Activated gamma-delta T cell treated with Interleukin-2 at 50 U/mL for 16 hours (primary cell): ENCODE measurements at places on chromosomes 16 and 17.

GRCh38 chr17:74153821-74154430 is 49.6 kb upstream of the RPL38 start:
- no peak for DNase-seq

DNA sequence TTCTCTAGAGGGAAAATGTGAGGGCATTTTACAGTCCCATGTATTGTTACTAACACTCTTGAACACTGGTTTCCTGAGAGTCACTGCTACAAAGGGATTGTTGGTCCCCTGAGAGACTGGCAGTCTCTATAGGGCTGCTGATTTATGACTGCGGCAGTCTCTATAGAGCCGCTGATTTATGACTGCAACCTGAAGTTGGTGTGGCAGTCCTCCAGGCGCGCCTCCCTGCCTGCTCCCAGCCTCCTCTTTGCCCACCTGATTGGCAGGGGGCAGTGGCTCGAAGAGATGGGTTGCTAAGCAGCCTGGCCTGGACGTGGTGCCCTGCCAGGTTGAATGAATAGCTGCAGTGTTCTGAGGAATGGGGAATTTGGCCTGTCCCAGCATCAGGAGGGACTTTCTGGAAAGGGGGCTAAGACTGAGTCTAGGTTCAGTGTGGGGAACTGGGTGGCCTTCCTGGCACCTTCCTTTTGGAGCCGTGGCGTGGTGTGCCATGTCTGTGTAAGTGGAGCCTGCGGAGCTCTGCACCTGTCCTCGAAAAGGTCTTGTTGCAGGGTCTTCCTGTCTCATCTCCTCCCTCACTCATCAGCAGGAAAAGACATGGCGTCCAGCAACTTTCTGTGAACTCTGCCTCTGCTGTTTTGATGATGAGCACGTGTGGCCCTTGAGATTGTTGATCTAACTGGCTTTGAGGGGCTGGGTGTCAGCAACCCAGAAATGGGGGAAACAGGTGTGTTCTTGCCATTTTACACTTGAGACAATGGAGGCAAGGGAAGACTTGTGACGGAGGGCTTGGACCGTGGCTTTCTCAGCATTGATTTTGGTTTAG is 24.9 kb downstream of the SAP30BP start:
- no peak for DNase-seq

DNA sequence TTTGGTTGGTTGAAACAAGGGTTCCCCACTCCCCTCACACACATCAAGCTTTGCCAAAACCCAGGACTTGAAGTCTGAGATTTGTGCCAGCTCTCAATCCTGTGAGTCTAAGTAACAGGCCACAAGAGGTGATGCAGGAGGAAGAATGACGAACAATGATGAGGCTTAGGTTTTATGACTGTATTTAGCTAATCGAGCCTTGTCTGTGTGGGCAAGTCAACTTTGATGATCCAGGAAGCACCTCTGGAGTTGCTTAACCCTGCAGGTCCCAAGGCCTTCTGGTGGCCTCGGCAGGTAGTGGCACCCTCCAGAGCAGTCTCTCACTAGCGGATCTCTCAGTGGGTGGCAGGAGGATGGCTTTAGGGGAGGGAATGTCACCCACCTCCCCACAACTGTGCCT is 28.7 kb downstream of the CDK5RAP3 start:
- no peak for DNase-seq

GRCh38 chr16:1045993-1046911 is 26.3 kb upstream of the SSTR5 start:
- DNase-seq = no peak

- DNase-seq = no peak
These were observed 19.7 kb upstream of the C16orf82 start for GRCh38 chr16:27046958-27047518.

GRCh38 chr17:70563281-70563820 is 394.0 kb downstream of the KCNJ2 start:
- DNase-seq = no peak

GRCh38 chr17:13940858-13941665 is 128.2 kb upstream of the COX10 start:
- no peak for DNase-seq

- no peak for DNase-seq
These were observed 91.6 kb downstream of the ZDHHC7 start for GRCh38 chr16:84919708-84920107.

DNA sequence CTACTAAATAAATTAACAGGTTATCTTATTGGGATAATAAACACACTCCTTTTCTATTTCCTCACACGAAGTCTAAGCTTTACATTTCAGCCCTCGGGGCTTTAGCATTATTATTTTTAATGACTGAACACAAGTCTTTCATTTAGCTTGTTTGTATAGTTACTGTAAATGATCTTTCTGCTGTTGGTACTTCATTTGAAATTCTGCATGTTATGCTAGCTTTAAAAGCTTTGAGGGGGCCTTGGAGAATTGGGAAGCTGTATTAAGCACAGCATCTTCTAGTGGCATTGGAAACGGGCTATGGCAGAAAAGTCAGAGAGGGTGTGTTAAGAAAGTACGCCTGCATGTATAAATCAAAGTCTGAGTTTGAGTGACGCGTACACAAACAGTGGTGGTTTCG is 243.7 kb downstream of the FTO start:
- DNase-seq = no peak

GRCh38 chr17:2978116-2978515 is 85.3 kb downstream of the OR1D5 start:
- no peak for DNase-seq

GRCh38 chr16:49781401-49781800 is 74.5 kb downstream of the ZNF423 start:
- DNase-seq = no peak

DNA sequence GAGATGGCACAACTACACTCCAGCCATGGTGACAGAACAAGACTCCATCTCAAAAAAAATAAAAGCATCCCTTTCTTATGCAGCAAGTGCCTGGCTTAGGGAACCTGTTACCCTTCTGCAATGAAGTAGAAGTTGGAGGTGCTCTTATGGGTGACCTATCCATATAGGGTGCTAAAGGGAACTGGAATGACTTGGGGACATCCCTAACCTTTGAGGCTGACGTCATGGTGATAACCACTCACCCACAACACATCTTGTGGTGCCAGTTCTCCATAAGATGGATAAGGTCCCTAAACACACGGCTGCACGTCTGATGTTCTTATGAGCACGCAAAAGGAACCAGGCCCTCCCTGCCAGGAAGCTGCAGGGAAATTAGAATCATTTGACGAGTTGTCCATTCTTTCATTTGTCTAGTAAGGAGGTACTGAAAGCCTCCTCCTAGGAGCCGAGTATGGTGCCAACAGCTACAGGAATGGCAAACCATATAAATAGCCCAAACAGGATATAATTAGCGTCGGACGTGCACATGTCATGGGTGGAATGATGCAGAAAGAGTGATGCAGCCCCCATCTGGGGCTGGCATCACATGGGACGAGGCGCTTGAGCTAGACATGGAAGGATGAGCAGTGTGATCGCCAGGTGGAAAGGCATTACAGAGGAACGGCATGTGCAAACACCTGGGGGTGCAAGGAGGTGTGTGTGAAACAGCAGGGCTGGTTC is 52.5 kb downstream of the ARHGAP27 start:
- no peak for DNase-seq

DNA sequence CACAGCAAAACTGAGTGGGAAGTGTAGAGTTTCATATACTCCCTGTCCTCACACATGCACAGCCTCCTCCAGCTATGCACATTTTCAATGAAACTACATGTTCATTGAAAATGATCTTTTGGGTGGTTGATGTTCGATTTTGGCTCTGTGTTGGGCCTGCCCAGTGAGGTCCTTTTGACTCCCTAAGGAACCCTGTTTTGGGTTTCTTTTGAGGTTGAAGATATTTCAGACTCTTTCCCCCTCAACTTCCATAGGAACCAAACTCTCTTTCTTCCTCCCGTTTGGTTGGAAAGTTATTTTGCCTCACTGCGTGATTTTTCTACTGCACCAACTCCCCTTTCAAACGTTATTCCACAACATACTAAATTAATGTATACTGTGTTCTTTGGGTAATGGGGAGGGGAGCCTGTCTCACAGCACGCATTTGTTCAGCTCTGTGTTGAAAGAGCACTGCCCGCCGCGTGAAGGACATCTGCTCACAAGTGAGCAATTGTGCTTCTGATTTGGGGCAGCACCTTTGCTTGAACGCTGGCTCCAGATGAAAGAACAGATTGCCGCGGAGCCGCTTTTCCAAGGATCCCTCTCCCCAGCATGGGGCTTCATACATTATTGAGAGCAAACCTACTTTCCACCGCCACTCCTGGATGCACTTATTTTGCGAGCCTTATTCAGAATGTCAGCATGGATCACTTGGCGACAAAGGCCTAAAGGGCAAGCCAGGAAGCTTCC is 385.9 kb downstream of the WWOX start:
- DNase-seq = no peak

DNA sequence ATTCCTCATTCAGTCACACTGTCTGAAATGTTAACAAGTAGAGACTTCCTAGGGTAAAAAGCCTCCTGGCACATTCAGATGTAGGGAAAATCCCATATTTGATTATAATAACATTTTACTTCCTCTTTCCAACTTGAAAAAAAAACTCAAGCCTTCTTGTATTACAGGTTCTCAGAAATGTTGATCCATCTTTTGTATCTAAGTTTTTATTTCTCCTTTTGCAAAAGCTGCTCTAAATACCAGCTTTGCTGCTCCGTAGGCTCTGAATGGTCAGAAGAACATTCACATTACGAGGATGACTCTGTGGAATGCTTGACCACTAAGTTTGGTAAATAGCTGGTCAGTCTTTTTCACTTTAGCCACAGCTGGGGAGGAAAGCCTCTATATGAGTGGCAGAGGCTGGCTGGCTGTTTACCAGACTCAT is 13.2 kb upstream of the HEATR6 start:
- DNase-seq = no peak

DNA sequence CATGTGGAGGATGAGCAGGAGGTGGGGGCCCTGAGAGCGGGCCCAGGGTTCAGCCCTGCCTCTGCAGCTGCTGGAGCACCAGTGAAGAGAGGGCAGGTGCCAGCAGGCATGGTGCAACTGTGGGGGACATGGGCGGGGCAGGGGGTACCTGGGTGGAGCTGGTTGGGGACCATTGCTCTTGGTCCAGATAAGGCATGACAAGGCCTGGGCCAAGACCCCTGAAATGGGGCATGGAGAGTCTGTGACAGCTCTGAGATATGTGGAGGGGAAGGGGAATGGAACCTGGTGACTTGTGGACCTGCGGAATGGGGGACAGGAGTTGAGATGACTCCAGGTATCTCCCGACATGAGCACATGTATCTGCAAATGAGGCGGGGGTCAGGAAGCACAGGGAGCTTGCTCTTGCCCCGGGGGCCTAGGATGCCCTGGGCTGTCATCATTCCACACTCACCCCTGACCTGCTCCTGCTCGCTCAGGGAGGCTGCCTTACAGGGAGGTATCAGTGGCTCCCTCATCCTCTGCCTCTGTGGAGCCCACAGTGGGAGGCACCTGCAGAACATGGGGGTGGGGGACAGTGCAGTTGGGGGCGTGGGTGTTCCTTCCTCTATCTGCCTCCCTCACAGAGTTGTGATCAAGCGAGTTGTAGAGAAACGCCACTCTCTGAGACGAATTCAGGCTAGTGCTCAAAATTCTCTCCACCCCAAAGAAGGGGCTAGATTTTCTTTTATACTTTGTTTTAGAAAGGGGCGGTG is 40.2 kb downstream of the TMEM235 start:
- no peak for DNase-seq

DNA sequence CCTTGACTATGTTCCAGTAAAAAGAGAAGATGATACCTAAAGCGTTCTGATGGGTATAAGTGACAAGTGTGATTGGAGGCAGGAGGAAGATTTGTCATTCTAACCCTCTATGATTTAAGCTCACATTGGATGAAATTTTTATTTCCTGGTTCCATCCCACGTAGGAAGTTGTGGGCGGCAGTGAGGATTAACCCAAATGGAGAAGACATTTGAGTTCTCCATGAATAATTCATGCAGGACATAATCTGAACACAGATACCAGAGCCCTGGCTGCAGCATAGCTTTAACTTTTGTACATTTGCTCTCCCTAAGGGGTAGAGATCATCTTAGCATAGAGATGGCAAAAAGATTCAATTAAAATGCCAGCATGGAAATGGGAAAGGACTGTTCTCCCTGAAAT is 146.3 kb downstream of the SLC39A11 start:
- no peak for DNase-seq

DNA sequence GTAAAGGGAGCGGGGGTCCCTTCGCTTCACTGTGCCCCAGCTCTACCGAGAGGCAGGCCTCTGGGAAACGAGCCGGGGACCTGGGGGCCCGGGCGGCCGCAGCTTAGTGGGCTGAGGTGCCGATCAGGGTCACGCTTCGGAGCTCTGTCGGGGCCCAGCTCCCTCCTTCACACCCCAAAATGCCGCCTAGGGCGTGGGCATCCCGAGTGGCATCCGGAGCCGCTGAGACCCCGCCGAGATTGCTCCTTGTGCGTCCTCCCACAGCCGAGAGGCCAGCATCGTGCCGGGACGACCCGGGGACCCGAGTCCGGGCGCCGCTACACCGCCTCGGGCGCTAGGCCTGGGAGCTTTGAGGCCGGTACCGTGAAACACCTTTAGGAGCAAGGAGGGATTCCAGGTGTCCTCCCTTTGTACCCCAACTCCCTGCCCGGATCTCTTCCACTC is 1.3 kb downstream of the SALL1 start:
- no peak for DNase-seq

DNA sequence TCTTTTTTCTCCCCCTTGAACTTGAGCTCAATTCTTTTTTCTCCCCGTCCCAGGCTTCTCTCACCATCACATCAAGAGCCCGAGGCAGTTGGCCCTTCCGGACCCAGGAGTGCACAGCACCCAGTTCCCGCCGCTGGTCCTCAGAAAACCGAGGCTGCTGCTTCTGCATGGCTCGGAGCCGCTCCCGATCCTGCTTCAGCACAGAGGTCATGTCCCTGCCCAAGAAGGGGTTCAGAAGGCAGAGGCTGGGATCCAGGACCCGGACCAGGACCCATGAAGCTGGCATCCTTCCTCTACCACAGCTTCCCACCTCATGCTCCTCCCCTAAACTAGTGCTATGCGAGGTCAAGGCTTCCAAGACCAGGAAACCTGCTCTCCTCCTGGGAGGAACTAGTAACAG is 10.5 kb downstream of the PER1 start:
- no peak for DNase-seq

DNA sequence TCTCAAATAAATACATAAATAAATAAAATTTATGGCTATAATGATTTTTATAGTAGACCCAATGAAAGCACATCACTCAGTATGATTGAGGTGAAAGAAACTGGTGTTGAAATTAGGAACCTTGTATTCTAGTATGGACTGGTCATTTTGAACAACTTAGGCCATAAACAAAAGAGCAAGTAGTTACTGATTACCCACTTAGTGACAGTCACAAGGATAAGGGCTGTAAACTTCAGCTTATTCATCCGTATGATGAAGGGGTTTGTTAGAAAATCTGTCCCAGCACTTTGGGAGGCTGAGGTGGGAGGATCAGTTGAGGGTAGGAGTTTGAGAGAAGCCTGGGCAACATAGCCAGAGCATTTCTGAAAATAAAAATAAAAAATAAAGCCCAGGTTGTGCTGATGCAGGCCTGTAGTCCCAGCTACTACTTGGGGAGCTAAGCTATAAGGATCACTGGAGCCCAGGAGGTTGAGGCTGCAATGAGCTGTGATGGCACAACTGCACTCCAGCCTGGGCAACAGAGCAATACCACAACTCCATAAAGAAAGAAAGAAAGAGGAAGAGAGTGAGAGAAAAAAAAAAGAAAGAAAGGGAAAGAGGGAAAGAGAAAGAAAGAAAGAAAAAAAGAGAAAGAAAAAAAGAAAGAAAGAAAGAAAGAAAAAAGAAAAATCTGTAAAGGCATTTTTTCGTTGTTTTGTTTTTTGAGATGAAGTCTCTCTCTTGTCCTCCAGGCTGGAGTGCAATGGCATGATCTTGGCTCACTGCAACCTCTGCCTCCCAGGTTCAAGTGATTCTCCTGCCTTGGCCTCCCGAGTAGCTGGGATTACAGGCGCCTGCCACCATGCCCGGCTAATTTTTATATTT is 4.2 kb upstream of the SPAG9 start:
- no peak for DNase-seq
